Fibroblast of skin of abdomen (primary cell): ENCODE measurements at places on chromosomes 6 and 20.

- DNase-seq, result no peak
Observed at GRCh38 chr6:137970368-137970767, 103.3 kb downstream of the TNFAIP3 start.

DNA sequence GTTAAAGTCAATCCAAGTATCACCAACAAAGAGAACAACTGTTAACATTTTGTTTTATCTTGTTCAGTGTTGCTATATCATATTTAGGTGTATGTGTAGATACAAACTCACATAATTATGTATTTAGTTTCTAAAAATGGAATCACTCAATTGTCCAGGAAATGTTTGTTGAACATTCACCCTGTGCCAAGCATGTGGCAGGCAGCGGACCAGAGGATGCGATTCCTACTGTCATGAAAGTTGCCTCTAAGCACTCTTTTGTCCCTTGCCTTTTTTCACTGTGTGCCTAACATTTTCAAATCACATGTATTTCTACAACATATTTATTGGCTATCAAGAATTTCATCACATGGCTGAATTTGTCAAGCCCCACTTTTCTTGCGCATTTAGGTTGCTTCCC is 16.9 kb upstream of the TGM2 start:
- no peak for DNase-seq

DNA sequence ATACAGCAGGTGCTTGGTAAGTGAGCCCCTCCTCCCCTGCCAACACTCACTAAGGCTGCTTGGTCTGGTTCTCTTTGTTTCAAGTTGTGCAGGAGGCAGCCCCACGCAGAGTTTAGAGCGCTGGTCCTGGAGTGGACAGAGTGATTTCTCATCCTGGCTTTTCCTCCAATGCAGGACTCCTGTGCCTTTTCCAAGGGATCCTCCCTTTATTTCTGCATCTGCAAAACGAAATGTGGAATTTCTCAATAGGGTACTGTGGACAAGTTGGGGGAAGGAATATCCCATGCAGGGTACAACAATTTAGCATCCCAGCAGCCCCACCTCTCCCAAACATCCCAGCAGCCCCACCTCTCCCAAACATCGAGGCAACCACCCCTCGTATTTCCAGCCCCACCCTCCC is 30.6 kb upstream of the CCDC167 start:
- no peak for DNase-seq

- DNase-seq, result no peak
Observed at GRCh38 chr6:126113261-126113660, 126.9 kb downstream of the TRMT11 start.

GRCh38 chr20:8967641-8968245 is 101.1 kb upstream of the PLCB4 start:
- no peak for DNase-seq

DNA sequence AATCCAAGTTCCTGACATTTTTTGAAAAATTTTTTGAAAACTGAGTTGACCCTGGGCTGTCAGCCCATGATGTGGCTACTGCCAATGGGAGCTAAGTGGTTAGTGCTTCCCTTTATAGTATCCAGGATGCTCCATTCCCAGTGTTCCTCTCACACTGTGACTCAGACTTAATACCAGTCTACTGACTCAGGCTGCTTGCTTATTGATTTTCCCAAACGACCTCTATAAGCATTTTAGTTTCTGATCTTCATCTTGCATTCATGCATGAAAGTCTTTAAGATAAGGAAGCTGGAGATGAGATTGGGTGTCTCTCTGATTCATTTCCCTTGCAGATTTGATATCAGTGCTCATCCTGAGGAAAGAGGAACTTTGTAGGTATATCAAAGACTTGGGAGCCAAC is 560.0 kb downstream of the TBC1D32 start:
- peak; percentile 38 for DNase-seq

- DNase-seq, result no peak
Observed at GRCh38 chr20:5734602-5735001, 15.6 kb upstream of the SHLD1 start.

DNA sequence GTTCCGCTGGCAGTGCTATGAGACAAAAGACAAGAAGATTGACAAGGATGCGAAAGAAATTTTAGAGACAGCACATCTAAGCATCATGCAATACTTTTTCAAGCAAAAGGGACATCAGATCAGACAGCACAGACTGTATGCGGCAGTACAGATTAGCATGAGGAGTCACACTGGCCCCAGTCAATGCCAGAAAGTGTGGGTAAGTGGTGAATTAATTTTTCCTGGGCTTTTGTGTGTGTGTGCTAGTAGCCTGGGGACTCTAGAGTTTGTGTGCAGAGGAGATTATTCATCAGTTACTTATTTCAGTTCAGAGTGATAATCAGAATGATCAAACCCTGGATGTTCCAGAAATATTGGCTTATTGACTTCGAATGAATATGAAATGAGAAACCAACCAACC is 47.2 kb downstream of the LAMA4 start:
- no peak for DNase-seq

DNA sequence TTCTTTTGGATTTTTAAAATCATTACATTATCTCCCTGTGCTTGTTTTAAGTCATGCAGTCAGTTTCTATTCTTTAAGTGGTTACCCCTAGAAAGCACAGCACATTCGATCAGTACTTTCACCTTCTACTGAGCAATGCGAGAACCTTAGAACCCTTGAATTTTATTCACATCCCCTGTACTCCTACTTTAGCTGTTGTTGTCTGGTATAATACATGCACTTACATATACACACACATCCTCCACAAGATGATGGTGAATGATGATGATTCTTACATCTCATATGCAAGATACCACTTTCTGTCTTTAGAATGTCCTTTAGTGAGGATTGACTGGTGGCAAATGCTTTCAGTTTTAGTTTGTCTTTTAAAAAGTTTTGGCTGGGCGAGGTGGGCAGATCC is 5.7 kb downstream of the CDC40 start:
- DNase-seq, result no peak

DNA sequence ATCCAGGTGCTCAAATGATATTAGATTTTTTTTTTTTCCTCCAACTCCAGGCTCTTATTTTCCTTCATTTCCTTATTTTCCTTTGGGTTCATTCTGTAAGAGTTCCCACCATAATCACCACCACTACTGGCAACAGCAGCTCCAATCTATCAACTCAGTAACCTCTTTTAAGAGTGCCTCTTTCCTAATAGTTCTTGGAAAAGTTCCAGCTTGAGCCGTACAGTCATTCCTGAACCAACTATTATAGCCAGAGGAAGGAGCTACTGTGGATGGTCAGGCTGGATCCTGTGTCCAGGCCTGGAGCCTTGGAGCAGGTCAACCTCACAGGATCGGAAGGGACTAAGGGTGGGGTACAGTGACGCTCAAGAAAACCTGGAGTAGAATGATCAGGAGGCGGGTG is 4.2 kb upstream of the ANGPT4 start:
- DNase-seq, result no peak

- no peak for DNase-seq
Observed at GRCh38 chr6:34248198-34248726, 544 bp downstream of the SMIM29 start.

GRCh38 chr6:82015043-82015442 is 232.5 kb downstream of the IBTK start:
- no peak for DNase-seq

GRCh38 chr6:56796196-56796532 is 153.5 kb upstream of the DST start:
- DNase-seq, result peak; percentile 68

- peak; percentile 16 for DNase-seq
Observed at GRCh38 chr6:163354761-163355425, 59.6 kb upstream of the QKI start.

DNA sequence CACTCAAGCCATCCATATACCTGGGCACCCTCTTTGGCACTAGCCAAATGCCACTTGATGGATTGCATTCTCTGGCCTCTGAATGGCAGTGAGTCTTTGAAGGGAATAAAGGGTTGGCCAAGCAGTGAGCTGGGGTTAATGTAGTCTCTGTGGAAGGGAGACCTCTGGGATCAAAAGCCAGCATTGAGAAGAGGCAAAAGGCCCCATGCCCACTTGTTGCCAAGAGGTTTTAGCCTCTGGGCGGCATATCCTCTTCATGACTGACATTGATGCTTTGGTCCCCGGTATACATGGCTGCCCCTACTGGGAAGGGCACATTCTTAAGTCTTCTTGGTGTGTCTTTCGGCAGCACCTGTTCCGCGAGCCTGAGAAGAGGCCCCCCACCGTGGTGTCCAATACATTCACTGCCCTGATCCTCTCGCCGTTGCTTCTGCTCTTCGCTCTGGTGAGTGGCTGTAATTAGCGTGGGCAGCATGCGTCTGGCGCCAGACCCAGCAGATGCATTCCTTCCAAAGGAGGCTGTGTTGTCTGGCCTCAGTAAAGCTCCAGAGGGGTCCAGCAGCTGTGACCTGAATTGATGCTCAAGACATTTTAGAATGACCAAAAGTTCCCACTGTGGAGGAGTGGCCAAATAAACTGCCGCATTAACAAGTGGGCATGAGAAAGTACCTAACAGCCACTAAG is 29.5 kb downstream of the GHRH start:
- no peak for DNase-seq

- peak; percentile 38 for DNase-seq
Observed at GRCh38 chr6:139109558-139109957, 25.3 kb upstream of the HECA start.

DNA sequence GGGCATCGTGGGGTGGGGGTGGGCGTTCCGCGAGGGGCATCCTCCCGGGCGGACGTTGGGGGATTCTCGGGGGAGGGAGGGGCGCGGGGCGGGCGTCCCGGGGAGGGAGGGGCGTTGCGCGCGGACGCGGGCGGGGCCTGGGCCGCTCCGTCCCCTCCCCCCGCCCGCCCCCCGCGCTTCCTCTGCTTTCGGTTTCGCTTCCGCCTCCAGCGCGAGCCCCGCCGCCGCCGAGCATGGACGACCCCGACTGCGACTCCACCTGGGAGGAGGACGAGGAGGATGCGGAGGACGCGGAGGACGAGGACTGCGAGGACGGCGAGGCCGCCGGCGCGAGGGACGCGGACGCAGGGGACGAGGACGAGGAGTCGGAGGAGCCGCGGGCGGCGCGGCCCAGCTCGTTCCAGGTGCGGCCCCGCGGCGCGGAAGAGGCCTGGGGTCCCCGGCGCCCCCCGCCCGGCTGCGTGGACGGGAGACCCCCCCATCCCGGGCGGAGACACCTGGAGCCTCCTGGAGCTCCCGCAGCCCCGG is at the start of gene OGFR:
TSS of gene OGFR (plus strand) at position 209 of the 528 bp plus-strand sequence. CDS start at position 234, 25 bp downstream.
- peak; percentile 65 for DNase-seq

DNA sequence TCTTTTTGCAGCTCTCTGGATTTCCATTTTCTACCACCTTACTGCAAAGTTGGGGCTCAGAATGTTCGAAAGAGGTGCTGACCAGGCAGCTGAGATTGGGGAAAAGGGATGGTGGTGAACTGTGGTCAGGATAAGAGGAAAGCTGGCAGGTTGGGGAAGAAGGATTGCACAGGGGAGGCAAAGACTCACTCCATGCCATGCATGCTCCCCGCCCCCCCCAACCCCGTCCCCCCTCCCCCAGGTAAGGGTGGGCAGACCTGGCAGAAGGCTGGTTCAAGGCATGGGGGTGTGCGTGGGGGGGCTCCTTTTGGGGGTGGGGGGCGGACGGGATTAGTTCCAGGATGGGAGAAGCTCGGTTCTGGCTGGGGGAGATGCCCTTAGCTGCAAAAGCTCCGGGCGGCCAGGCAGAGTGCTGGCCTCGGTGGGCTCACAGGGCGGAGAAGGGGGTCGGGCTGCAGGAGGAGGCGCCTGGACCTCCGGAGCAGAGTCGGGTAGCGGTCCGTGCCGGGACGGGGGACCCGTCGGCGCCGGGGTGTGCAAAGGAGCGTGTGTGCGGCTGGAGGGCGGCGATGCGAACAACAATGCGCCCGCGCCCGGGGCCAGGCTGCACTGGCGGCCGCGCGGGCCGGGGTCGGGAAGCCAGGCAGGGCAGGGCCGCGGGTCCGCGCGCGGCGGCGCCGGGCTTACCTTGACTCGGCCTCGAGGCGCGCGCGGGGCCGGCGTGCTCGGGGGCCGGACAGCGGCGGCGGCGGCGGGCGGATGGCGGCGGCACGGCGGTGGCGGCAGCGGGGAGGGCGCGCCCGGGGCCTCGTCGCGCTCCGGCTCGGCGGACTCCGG is 880 bp downstream of the ADNP start:
- DNase-seq, result no peak

- no peak for DNase-seq
Observed at GRCh38 chr20:20214757-20215275, 153.1 kb upstream of the INSM1 start.

GRCh38 chr6:43980004-43980795 is 147.1 kb downstream of the MRPL14 start:
- no peak for DNase-seq

- DNase-seq, result peak; percentile 84
Observed at GRCh38 chr6:71473926-71474325, 185.3 kb downstream of the OGFRL1 start.

GRCh38 chr6:110755411-110755834 is 59.8 kb downstream of the CDK19 start:
- DNase-seq, result no peak
